ENCODE measurements at places on chromosomes 3 and 15.

- DNase-seq: no peak
These were observed 150.9 kb upstream of the MCTP2 start for GRCh38 chr15:94080416-94080815.

DNA sequence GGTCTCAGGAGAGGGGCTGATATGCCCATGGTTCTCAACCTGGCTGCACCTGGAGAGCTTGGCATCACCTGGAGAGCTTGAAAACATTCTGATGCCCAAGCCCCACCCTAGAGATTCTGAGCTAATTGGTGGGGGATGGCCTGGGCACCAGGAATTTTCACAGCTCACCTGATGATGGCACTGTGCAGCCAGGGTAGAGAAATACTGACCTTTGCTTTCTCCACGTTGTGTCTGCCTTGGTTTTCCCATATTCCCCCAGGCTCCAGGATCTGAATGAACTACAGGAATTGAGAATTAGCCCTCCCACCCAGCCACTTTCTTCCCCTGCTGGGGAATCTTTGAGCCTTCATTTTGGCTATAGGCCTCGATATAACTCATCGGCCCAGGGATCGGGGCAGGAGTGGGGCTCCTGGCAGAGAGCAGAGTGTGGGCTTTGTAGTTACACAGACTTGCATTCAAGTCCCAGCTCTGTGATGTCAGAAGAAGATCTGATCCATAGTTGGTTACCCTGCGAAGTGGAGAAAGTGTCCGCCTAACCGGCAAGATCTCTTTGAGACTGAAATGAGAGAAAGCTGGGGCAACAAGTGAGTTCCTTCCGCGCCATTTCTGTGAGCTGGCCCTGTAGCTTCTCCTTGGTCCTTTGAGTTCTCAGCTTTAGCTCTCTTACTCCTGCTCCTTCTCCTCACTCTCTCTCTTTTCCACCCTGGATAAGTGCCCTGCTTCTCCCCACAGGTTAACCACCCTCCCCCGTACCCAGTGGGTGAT, 33.1 kb upstream of the UBE2Q2 start:
- DNase-seq: no peak

DNA sequence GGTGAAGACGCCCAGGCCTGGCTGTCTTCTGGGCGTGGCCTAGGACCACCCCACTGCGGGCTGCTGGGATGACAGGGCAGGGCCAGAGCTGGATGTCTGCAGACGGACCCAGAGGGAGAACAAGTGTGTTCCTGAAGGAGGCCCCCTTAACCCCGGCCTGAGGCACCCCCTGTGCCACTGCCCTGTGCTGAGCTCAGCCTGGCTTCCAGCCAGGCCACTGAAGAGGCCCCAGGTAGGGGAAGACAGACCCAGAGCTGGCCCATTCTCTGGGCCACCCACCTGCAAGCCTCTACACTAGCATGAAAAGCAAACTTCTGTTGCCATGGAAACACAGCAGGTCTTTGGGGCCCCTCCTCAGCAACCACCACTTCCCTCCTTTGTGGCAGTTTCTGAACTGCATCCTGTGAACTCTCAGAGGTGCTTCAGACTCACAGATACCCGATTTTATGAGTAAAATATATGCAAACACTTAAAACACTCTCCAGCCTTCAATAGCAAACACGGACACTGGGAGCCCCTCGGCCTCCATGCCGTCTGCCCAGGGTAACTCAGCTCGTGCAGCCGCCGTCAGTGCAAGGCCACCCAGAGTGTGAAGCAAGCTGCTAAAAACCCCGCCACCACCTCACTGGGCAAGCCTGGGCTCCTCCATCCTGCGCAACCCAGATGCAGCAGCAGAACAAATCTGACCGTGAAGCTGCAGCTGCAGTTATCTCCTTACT, 42.5 kb downstream of the CMTM6 start:
- no peak for DNase-seq

DNA sequence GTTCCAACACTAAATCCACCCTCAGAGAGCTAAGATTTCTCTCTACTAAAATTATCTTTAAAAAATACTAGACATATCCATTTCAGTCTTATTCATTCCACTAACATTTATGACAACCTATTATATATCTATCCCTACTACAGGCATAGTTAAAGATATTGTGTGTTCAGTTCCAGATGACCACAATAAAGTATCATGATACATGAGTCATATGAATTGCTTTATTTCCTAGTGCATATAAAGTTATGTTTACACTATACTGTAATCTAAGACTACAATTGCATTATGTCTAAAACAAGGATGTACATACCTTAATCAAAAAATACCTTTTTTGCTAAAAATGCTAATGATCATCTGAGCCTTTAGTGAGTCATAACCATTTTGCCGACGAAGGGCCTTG, 19.4 kb downstream of the SHOX2 start:
- DNase-seq: no peak

- no peak for DNase-seq
These were observed 25.0 kb downstream of the LRRC58 start for GRCh38 chr3:120324190-120324589.

GRCh38 chr15:63372753-63373152, 8.9 kb downstream of the CA12 start:
- no peak for DNase-seq

GRCh38 chr3:133977568-133977967, 52.2 kb downstream of the SLCO2A1 start:
- no peak for DNase-seq

DNA sequence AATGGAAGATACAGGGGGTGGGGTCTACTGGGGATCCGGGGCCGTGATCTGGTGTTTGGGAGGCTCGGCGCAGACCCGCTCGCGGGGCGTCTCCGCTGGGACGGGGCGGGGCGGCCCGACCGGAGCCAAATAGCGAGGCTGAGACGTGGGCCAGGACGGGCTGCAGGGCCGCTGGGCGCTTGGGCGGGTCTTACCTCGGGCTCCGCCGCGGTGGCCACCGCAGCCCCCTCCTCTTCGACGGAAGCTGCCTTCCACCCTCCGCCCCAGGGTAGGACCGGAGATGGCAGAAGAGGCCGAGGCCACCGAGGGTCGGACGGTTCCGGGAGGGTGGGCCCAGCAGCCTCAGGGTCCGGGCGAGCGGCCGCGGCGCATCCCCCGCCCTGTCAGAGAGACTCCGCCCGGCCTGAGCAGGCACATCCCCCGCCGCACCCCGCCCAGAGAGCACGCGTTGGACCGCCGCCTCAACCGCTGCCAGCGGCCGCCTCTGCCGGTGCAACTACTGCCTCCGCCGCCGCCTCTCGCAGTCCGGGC, 399 bp downstream of the MYO9A start:
- DNase-seq: no peak

GRCh38 chr15:51185213-51186159, 90.8 kb upstream of the TNFAIP8L3 start:
- no peak for DNase-seq

GRCh38 chr3:197345390-197345789, 47.0 kb upstream of the DLG1 start:
- DNase-seq: no peak

GRCh38 chr3:61846488-61846887, 285.1 kb downstream of the PTPRG start:
- no peak for DNase-seq

DNA sequence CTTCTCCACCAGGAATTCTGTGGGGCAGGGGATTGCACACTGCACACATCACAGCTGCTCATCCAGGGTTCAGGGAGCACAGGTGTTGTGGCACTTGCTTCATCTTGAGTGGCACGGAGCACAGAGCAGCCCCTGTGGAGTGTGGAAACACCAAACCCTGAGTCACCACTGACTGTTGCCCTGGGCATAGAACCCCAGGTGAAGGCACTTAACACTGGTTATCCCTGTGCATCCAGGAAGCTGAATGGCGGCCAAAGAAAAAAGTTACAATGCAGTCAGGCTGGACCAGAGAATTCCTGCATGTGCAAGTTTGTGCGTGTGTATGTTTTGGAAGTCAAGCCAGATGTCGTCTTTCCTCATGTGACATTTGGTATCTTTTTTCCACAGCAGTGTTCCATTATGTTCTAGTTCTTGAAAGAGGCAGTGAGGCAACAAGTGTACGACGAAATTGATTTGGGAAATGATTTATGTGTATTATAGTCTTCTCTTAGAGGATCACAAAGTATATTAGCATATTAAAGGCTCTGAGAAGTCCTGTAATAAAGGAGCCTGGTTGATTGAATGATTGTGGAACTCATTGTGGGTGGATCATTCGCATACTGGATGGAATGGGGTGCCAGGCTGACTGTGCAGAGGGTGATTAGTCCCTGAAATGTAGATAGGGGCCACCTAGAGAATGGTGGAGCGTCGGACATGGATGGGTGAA, 292.3 kb downstream of the TLE3 start:
- no peak for DNase-seq

DNA sequence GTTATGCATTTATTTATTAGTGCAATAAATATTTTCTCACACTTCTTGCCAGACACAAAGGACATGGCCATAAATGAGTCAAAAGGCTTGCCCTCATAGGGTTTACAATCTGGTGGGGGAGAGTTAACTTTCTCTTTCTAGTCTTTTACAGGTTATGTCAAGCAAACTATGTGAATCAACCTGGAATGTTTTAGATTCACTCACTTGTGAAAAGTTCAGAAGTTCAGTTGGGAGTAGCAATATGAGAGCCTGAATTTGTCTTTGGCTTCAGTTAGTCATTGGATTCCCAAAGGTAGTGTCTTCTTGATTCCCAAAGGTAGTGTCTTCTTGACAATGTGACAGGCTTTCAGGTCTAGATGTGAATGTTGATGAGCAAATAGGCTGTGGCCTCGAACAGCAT, 264.8 kb downstream of the SOX2 start:
- no peak for DNase-seq

DNA sequence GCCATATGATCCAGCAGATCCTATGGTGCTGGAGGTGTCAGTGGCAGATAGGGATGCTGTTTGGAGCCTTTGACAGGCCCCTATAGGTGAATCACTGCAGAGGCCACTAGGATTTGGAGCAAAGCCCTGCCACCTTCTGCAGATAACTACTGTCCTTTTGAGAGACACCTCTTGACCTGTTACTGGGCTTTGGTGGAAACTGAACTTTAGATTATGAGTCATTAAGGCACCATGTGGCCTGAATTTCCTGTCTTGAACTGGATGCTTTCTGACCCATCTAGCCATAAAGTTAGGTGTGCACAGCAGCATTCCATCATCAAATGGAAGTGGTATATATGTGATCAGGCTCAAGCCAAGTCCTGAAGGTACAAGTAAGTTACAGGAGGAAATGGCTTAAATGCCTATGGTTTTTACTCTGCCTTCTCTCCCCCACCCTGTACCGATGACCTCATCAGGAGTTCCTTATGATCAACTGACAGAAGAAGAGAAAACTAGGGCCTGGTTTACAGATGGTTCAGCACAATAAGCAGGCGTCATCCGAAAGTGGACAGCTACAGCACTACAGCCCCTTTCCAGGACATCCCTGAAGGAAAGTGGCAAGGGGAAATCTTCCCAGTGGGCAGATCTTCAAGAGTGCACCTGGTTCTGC, 565.6 kb upstream of the AGTR1 start:
- DNase-seq: no peak

DNA sequence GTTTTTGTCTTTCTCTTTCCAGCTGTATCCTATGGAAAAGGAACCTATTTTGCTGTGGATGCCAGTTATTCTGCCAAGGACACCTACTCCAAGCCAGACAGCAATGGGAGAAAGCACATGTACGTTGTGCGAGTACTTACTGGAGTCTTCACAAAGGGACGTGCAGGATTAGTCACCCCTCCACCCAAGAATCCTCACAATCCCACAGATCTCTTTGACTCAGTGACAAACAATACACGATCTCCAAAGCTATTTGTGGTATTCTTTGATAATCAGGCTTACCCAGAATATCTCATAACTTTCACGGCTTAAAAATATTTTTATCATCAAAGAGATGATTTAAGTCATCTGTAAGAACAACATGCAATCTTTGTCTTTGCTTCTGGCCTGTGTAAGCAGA, 44.9 kb upstream of the PARP14 start:
- DNase-seq: no peak

GRCh38 chr3:184540777-184541681, 20.6 kb upstream of the EPHB3 start:
- DNase-seq: no peak

GRCh38 chr15:67100801-67101581, 35.6 kb downstream of the SMAD3 start:
- no peak for DNase-seq

- no peak for DNase-seq
These were observed 54.1 kb upstream of the ATP2C1 start for GRCh38 chr3:130839813-130840212.

DNA sequence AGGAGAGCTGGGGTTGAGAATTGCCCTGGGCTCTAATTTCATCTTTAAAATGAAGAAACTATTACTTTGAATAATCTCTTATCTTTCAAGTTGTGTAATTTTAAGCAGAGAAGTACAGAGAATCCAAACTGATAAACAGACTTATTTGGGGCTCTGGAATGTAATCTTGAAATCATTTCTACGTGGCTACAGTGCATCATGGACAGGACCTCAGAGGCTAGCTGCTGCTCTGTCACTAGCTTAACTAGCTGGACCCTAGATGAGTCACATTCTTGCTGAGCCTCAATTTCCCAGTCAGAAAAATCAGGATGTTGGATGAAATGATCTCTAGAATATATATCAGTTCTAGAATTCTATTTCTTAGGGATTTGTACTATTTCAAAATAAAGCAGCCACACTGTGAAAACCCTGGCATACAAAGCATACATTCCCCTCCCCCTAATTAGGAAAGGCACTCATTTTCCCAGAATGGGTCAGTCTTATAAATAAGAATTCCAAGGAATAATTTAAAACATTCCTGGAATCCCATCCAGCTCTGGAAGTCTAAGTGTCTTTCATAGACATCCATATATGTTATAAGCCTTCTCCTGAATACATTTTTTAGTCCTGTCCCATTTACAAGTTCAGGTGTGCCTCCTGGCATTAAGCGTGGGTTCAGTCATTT, 47.2 kb downstream of the RASGRP1 start:
- no peak for DNase-seq

GRCh38 chr15:63605816-63606215, 8.6 kb downstream of the FBXL22 start:
- no peak for DNase-seq

DNA sequence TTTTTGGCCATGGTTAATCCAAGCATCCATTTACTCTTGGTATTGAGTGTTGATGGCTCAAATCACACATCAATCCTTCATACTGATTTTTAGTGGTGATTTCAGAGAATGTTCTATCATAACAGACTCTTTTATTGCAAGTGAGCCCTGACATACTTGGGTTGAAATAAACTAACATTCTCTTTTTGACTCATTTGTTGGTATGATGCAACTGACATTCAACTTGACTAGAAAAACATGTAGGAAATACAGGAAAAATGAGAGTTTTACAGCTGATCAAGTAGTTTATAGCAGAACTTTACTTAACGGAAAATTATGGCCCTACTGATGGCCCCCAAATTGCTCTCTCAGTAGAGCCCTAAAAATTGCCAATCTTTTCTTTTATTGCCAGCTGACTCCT, 173.9 kb upstream of the CD96 start:
- DNase-seq: no peak
